ENCODE measurements at places on chromosomes 16 and 17. TPM values are rescaled to one million over a fixed set of nuclear protein-coding genes. Genes with fewer than 3 reads are reported as not detected.

GRCh38 chr17:36608794-36609497 lies 7.6 kb downstream of the MRM1 start:
- DNase-seq, result no peak

Gene GAST
- not detected for total RNA-seq

Gene CD300LB
- 0.11 TPM for total RNA-seq

Gene RHBDF1
- 0.53 TPM for total RNA-seq

DNA sequence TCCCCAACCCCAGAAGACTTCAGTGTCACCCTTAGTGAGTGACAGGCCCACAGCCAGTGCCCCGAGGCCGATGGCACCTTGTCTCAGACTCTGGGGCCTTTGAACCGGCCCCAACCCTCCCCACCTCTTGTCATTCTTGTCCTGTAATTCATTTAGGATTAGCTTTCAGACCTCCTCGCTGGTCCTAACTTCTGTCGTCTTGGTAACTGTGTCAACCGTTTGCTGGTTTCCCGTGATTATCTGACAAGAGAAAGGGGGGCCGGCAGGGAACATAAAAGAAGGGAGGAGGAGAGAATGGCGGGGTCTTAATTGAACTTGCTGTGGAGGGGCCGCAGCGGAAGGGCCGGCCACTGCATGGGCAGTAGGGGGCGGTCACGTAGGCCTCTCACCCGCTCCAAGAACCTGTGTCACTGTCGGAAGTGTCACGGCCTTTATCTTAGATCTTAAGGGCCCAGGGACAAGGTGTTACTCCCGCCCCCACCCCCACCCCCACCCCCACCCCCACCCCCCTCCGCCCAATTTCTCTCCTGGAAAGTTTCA lies 46.5 kb upstream of the GSE1 start:
- DNase-seq, result no peak

Gene CASKIN2
- 6.9 TPM for total RNA-seq

GRCh38 chr16:82972331-82972919 lies 345.7 kb downstream of the CDH13 start:
- DNase-seq, result no peak

Gene PRR29
- total RNA-seq, result 0.24 TPM

Gene CDYL2
- total RNA-seq, result 42.0 TPM

DNA sequence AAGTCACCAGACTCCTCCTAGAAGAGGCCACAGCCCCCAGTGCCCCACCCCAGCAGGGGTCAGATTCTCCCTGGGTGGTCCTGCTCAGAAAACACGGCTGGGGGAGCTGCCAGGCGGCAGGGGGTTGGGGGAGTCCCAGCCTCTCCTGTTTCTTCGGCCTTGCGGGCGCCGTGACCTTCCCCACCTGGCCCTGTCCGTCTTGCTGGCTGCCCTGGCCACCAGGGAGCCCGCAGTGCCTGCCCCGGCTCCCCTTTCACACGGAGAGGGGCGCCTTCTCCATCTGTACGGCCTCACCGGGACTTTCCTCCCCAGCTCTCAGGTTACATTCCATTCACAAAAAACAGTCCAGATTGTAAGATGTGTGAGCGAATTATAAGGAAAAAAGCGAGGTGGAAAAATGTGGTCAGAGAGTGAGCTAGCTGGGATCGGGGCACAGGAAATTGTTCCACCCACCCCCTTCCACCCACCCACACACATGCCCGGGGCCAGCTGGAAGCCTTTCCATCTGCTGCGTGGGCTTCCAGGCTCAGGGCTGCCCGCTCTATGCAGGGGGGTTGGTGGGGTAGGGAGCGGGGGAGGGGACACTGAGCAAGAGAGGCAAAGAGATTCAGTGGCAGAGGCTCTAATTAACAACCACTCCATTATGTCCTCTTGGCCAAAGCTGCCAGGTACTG lies 14.6 kb upstream of the CIBAR2 start:
- DNase-seq, result no peak

- no peak for DNase-seq
Observed at GRCh38 chr17:31533546-31534155, 142.2 kb downstream of the RAB11FIP4 start.

Gene NAT9
- 42.7 TPM for total RNA-seq

- DNase-seq, result peak; percentile 35
Observed at GRCh38 chr16:67857547-67858233, 10.2 kb upstream of the CENPT start.

Gene SLC5A11
- total RNA-seq, result 0.20 TPM

- DNase-seq, result peak; percentile 71
Observed at GRCh38 chr16:31458073-31458843, 1.0 kb upstream of the ARMC5 start.

DNA sequence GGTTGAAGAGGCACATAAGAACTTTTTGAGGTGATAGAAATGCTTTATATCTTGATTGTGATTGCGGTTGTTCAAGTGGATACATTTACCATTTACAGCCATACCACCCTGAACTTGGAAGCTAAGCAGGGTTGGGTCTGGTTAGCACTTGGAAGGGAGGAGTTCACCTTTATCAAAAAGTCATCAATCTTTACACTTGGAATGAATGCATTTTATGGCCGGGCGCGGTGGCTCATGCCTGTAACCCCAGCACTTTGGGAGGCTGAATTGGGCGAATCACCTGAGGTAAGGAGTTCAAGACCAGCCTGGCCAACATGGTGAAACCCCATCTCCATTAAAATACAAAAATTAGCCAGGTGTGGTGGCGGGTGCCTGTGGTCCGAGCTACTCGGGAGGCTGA lies 9.5 kb upstream of the GJD3 start:
- DNase-seq, result no peak

Measured in CD8-positive, alpha-beta memory T cell (primary cell).